ENCODE measurements at places on chromosomes 1 and 21. TPM values are rescaled to one million over a fixed set of nuclear protein-coding genes. Genes with fewer than 3 reads are reported as not detected.

DNA sequence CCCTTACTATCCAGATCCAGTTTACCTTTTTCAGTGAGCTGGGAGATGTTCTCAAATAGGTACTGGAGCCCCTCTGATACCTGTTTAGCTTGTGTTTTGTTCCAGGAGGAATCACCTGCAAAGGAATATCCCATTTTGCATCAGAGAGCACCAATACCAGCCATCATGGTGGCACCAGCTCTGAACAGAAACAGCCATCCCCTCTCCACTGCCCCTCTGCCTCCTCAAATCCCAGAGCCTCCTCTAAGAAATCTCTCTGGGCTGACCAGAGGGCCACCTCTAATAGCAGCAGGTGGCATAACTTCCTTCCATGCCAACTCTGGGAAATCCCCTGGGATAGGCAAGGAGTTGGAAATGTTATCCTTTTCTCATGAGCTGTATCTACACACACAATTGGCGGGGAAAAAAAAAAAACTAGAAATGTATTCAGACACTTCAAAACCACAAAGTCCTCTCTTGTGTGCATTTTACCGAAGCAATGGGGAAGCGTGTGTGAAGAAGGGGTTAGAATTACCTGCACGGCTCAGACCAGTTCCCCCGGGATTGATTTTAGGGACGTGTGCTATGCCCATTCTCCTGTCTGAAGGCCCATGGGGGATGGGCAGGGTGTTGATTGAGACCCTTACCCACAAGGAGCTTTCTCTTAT is 2.4 kb downstream of the PGLYRP4 start:
- DNase-seq, result no peak
- H3K36me3 ChIP-seq, result no peaks in the 10 kb centered on the region
- H3K27me3 ChIP-seq, result no peaks in the 10 kb centered on the region
- peaks cover 34% of the 10 kb centered on the region for H3K4me1 ChIP-seq

The SPRR1B gene
- not detected for total RNA-seq

DNA sequence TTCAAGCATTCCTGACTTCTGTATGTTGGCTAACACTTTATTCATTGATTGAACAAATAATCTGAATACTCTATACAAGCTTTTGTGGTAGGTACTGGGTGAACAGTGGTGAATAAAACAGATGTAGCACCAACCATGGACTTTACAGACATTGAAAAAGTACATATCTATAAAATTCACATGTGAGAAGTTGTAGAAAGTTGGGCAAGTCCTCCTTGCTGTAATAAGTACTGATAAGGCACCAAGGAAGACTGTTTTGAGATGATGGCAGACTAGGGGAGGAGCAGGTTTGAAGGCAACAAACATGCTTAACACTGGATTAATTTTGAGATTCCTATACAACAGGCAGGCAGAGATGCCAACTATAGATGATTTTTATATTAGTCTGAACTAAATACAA is 42.4 kb downstream of the RNF2 start:
- H3K4me1 ChIP-seq, result no peaks in the 10 kb centered on the region
- no peak overlapping the region for H3K4me3 ChIP-seq
- no peaks in the 10 kb centered on the region for H3K27me3 ChIP-seq
- no peak overlapping the region for H3K27ac ChIP-seq

The CFHR4 gene
- total RNA-seq, result not detected

- H3K27ac ChIP-seq, result no peak overlapping the region
- H3K36me3 ChIP-seq, result no peaks in the 10 kb centered on the region
- no peak for DNase-seq
- H3K27me3 ChIP-seq, result peaks cover 57% of the 10 kb centered on the region
Measured at GRCh38 chr21:37008724-37009123, 2.2 kb downstream of the RIPPLY3 start.

- H3K4me1 ChIP-seq, result no peaks in the 10 kb centered on the region
- no peak for DNase-seq
- H3K36me3 ChIP-seq, result no peaks in the 10 kb centered on the region
- H3K27ac ChIP-seq, result no peak overlapping the region
- no peak overlapping the region for H3K4me3 ChIP-seq
Measured at GRCh38 chr1:209873067-209873799, 45.5 kb downstream of the UTP25 start.

- no peaks in the 10 kb centered on the region for H3K4me1 ChIP-seq
- DNase-seq, result no peak
- no peak overlapping the region for H3K4me3 ChIP-seq
- H3K27me3 ChIP-seq, result no peaks in the 10 kb centered on the region
- H3K27ac ChIP-seq, result no peak overlapping the region
- no peaks in the 10 kb centered on the region for H3K36me3 ChIP-seq
Measured at GRCh38 chr1:7690496-7691182, 80.5 kb upstream of the VAMP3 start.

GRCh38 chr1:112841825-112842224 is 114.2 kb downstream of the SLC16A1 start:
- no peak overlapping the region for H3K4me3 ChIP-seq
- no peak overlapping the region for H3K27ac ChIP-seq
- H3K4me1 ChIP-seq, result peaks cover 5% of the 10 kb centered on the region
- H3K27me3 ChIP-seq, result peaks cover 14% of the 10 kb centered on the region
- no peaks in the 10 kb centered on the region for H3K36me3 ChIP-seq

- H3K27ac ChIP-seq, result no peak overlapping the region
- H3K4me1 ChIP-seq, result no peaks in the 10 kb centered on the region
- peaks cover 4% of the 10 kb centered on the region for H3K36me3 ChIP-seq
- no peak overlapping the region for H3K4me3 ChIP-seq
Measured at GRCh38 chr1:235407419-235407818, 40.2 kb downstream of the TBCE start.

Data from T-cell (primary cell).